NCI-H226 (cell line): ENCODE measurements at places on chromosomes 4 and X.

GRCh38 chrX:110036162-110037033, 33.5 kb downstream of the TMEM164 start:
- DNase-seq = no peak

DNA sequence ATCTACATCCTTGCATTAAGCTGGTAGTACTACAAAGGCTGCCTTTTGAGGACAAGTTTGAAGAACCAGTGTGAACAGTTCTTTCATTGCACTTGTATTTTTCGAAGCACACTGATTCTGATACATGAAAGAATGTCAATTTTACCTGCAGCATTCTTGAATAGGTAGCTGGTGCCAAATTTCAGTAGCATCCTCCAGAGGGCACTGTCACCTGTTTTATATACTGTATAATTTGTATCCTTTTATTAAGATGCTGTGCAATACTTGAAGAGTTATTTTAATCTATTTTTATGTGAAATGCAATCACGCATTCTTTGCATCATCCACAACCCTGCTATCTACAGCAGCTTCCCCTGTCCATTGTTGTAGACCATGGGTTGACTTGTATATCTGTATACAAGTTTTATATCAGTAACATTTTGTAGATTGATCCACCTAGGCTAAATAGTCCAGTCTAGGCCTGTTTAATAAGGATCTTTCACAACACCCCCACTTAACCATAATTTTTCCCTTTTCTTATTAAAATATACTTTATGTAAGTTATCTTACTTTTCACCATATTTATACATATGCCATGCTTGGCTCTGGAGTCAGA, 325.7 kb downstream of the PCDH7 start:
- DNase-seq = peak; percentile 7

- no peak for DNase-seq
Observed at GRCh38 chr4:40335525-40335894, 377 bp downstream of the CHRNA9 start.

DNA sequence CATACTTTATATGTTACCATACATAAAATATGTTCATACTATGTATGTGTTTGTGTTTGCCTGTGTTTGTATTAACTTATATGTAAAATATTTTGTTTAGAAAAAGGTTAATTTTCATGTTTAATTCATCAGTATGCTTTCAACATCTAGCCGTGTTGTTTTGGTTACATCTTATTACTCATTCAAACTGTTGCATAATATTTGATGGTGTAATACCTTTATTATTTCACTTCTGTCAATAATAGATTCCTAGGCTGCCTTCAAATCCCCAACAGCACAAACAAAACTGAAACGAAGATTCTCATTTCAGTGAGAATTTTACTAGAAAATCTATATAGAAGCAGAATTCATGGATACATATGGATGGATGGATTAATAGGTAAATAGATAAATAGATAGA, 462.3 kb upstream of the ADGRL3 start:
- DNase-seq = no peak

DNA sequence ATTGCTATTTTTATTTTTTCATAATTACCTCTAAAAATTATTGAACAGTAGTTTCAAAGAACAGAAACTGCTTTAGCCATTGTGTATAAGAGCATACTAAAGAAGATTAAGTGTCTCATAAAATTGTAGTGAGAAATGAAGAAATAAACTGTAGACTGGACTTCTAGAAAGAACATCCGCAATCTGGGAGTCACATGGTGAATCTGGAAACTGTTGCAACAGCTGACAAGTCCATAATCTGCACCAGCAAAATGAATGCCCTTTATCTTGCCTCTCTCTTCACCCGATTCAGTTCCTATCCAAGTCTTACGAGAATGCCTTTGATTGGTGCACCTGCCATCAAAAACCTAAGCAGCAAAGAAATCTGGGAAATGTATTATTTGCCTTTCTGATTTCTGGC, 312.9 kb downstream of the NAF1 start:
- no peak for DNase-seq

DNA sequence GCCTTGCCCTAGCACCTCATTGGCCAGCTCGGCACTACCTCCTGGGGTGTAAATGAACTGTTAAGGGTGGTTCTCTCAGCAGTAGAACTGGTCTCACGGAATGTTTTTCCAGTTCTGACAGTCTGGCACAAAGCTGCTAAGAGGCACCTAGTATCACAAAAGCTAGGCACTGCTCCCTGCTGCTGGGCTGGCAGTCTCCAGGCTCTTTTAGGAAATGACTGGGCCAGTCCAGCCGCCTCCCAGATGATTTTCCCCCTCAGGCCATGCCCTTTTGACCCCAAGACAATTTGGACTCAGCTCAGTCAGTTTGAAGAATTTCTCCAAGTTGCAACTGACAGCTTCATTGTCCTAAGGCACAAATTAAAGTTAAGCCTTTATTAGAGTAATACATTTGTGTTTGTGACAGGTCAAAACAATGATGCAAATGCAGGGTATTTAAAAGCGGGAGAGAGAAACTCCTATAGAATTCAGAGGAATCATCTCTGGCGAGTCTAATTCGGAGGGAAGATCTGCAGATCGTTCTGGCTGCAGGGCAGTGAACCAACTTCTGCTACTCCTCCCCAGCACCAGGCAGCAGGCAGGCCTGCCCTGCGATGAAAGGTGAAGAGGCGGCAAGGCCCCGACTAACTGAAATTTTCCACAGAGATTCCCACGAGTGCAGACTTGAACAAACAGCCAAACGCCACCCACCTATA, 7.9 kb downstream of the FRMD7 start:
- DNase-seq = peak; percentile 19

GRCh38 chrX:100700809-100701208, 31.1 kb downstream of the SYTL4 start:
- no peak for DNase-seq

DNA sequence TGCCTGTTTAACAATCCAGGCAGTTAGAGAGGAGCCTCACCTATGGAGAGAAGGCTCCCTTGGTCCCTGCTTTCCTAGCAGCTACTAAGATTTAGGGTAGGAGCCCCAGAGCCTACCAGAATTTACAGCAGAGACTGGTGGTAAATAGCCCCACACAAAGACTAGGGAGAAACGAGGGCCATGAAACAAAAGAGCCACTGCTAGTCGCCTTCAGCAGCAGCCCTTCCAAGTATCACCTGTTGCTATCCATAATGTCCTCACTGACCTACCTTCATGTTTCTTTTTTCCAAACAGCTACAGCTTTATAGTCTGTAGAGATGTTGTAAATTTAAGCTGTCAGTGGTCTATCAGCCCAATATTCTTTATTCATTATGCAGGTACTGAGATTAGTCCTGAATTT, 25.3 kb downstream of the ARHGEF6 start:
- DNase-seq = no peak

GRCh38 chr4:88672987-88673386, 24.6 kb downstream of the NAP1L5 start:
- no peak for DNase-seq

DNA sequence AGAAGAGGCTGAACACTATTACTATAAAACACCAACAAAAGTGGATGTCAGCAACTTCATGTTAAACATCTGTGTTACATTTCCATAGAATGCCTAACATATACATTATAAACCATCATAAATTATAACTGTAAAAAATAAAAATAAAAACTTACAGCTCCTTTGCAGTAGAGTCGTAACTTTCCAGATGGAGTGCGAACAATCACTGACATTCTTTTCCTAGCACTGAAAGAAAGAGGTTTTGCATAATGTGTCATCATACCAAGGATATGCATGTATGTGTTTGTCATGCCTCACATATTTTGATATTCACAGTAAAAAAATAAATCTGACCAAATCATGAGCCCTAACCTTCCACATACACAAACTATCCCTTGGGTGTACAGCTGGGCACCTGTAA, 113.1 kb downstream of the ATP8A1 start:
- no peak for DNase-seq

DNA sequence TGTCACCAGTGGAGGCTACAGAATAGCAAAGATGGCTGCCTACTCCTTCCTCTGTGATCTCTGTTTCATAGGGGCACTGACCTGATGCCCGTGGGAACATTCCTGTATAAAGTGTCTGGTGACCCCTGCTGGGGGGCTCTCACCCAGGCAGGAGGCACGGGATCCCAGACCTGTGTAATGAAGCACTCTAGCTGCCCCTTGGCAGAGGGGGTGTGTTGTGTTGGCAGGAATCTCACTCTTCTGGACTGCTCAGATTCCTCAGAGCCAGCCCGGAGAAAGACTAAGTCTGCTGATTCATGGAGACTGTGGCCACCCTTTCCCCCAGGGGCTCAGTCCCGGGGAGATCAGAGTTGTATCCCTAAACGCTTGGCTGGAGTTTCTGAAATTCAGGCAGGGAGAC, 648.3 kb downstream of the SPRY1 start:
- DNase-seq = no peak

DNA sequence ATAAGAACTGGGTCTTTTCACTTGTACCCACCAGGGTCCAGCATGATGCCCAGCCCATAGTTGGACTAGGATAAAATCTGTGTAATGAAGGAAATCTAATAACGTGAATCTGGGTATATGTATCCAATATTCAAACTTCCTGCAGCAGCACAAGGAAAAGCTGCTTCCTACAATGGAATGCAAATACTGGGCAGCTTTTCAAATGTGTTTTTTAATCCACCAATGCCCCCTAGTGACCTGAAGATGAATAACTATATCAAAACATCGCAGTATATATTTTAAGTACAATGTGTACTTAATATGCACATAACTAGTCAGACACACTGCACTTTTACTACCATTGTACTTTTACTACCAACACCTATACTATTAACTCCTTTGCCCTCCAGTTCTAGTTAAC, 5.3 kb downstream of the APOO start:
- peak; percentile 13 for DNase-seq

GRCh38 chr4:25527034-25527433, 128.6 kb upstream of the SLC34A2 start:
- DNase-seq = peak; percentile 74

DNA sequence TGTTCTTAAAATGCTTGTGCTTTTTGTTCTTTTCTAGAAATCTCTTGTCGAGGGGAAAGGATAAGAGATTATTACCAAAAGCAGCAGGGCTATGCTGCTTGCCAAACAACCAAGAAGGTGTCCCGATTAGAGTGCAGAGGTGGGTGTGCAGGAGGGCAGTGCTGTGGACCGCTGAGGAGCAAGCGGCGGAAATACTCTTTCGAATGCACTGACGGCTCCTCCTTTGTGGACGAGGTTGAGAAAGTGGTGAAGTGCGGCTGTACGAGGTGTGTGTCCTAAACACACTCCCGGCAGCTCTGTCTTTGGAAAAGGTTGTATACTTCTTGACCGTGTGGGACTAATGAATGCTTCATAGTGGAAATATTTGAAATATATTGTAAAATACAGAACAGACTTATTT, 81.5 kb upstream of the PACRGL start:
- no peak for DNase-seq

- peak; percentile 21 for DNase-seq
Observed at GRCh38 chr4:55117511-55117910, 7.9 kb downstream of the KDR start.

GRCh38 chr4:77193511-77194102, 36.6 kb downstream of the CCNG2 start:
- DNase-seq = no peak

DNA sequence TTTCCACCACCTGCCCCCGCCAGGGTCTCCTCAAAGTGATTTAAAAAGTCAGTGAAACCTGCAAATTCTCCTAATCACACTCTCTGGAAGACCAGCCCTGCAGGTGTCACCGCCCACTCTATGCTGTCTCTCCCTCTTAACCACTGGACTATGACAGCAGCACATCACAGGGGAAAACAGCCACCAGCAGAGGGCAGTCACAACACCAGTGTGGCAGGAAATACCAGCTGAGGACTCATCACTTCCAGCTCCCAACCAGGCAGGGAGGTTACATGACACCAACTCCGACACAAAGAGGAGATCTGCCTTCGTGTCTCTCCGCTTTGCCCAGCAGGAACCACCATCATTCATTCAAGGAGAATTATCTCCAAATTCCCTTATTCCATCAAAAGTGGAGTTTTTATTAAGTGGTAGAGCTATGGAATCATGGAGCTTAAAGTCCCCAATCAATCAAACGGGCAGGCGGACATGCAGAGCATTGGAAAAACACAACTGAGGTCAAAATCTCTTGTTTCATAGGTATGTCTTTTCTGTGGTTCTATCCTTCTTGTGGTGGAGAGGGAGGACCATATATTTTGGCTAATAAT, 91.3 kb downstream of the NSUN7 start:
- DNase-seq = peak; percentile 76

GRCh38 chr4:98745366-98745765, 87.0 kb upstream of the TSPAN5 start:
- DNase-seq = no peak

DNA sequence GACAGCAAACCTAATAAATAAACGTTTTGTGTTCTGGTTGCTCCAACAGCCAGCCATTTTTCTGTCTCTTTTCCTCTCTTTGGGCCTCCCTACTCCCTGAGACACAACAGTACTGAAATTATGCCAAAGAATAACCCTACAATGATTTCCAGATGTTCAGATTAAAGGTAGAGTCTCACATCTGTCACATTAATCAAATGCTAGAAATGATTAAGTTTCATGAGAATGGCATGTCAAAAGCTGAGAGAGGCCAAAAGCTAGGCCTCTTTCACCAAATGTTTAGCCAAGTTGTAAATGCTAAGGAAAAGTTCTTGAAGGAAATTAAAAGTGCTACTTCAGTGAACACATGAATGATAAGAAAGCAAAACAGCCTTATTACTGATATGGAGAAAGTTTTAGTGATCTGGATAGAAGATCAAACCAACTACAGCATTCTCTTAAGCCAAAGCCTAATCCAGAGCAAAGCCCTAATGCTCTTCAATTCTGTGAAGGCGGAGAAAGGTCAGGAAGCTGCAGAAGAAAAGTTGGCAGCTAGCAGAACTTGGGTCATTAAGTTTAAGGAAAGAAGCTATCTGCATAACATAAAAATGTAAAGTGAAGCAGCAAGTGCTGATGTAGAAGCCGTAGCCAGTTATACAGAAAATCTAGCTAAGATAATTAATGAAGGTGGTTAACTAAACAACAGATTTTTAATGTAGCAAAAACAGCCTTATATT, 182.1 kb upstream of the NUDT6 start:
- no peak for DNase-seq

DNA sequence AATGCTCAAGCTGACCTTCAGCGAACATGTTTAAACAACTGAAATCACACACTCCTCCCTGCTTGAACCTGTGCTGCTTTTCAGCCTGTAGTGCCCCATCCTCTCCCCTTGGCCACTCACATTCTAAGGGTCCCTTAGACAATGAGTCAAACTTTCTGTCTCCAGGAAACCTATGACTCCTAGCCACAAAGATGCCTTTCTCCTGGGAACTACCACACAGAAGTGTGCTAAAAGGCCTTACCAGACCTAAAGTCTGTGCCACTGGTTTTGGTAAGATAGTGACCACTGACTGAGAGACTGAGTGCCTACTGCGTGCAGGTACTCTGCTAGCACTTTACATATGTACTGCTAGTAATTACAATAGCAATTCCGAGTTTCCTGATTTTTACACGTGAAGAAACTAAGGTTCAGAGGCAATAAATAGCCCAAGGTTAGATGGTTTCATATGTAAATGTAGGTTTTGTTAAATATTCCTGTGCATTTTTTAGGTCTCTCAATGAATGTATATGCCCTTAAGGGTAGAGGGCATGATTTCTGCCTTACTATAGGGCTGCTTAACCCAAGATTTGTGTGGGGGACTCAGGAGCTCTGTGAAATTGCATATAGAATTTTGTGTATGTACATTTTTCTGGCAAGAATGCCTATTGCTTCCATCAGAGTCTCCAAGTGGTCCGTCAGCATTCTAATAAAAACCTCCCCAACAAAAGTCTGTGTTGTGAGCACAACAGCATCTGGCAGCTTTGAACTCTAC, 71.1 kb downstream of the NSG1 start:
- no peak for DNase-seq

GRCh38 chrX:129732857-129733256, 5.9 kb upstream of the XPNPEP2 start:
- no peak for DNase-seq
